ENCODE measurements at places on chromosomes 6 and 20.

- no peak for DNase-seq
These were observed 1.1 kb upstream of the PSMB8 start for GRCh38 chr6:32844839-32845383.

GRCh38 chr6:84258268-84258667 is 30.8 kb upstream of the CEP162 start:
- no peak for DNase-seq

DNA sequence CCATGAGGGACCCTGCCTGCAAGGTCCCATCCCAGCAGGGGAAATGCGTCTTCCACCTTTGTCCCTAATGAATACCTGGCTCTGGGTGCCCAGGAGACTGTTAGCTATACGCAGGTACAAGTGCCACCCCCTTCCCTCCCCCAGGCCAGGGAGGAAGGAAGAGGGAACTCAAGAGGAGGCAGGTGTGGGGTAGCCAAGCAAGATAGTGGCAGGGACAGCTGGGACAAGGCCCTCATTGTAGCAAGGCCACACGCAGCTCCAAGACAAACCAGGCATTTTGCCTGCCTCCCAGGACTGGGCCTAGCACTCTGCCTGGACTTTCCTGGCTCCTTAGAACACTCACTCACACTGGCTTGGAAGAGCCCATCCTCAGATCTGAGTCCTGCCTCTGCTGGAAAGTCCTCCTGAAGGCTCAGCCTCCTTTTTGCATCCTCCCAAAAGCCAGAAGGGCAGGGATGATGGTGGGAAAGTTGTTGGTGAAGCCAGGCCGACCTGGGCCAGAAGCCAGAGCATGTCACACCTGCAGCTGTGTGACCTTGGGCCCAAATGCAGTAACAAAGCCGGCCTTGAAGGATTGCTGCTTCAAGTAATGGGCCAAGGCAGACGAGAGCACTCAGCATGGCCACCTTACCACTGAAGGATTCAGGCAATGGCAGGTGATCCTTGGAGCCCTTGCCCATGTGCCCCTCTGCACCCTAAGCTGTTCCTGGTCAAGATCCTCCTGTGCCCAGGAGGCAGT is 27.7 kb downstream of the SNPH start:
- DNase-seq: no peak

DNA sequence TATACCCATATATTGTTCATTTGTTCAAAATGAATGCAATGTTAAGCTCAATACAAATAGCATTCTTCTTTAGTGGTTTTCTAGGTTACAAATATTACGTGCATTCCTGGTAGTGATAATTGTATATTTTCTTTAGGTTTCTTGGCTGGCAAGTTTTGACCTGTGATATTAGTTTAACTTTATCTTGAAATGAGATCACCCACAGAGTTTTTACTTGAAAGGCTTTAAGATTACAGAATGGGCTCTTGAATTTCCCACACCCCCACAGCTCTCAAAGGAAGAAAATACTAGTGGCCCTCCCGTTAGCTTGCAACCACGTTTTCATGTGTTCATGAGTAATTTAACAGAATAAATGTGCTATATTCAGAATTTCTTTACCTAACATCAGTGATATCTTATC is 1315.5 kb upstream of the GJE1 start:
- DNase-seq: no peak

GRCh38 chr20:13401596-13401995 is 180.5 kb downstream of the ISM1 start:
- DNase-seq: no peak

GRCh38 chr6:99605074-99605734 is 1.4 kb upstream of the PRDM13 start:
- no peak for DNase-seq

DNA sequence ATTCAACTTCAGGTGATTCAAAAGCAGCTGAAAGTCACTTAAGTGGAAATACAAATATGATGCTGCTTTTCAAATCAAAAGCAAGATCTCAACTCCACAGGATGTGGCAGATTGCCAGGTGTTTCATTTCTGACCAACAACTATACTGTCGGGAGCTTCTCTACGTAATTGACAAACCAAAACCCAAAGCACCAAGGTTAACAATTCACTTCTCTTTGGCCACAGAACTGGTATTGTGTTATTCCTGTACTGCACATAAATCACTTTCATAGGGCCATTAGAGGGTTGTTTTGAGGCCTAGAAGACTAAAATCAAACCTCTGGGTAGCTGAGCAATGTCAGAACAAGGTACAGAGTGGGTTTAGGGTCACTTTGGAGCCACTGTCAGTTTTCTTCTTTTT is 169.7 kb downstream of the HAO1 start:
- DNase-seq: no peak

DNA sequence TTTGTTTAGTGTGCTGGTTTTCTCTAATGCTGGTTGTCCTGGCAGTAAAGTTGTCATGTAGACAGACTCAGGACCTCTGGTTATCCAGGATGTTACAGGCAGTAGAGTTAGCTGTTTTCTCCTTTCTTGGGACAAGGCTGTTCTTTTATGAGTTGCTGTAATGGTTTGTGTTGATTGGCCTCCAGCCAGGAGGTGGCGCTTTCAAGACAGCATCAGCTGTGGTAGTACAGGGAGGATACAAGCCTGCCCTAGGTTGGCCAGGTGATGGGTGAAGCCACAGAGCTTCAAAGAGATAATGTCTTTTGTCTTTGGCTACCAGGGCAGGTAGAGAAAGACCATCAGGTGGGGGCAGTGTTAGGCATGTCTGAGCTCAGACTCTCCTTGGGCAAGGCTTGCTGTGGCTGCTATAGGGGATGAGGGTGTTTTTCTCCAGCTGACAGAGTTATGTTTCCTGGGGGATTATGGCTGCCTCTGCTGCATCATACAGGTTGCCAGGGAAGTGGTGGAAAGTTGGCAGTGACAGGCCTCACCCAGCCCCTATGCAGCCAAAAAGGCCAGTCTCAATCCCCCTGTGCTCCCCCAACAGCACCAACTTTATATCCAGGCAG is 127.2 kb upstream of the TAB2 start:
- DNase-seq: peak; percentile 51

- DNase-seq: no peak
These were observed 179.9 kb downstream of the TRDN start for GRCh38 chr6:123456836-123457235.

- no peak for DNase-seq
These were observed 104.0 kb upstream of the EPHA7 start for GRCh38 chr6:93523365-93523764.

DNA sequence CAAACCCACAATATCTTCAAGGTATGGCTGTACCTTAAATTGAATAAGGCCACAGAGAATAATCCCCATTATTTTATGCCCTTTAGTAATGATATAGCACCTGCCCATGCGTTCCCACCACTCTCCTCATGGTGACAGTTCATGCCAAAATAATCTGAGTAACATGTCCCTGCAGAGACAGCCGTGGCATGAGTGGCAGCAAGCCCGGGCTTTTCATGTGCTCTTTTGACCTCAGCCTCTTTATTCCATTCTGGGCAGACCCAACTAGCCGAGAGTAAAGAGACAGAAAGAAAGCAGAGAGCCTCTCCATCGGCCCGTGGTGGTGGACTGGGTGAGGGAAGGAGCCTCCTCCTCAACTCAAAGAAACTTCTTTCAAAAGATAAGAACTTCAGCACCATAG is 19.9 kb upstream of the POPDC3 start:
- no peak for DNase-seq

GRCh38 chr6:4568138-4568537 is 208.1 kb upstream of the CDYL start:
- DNase-seq: no peak

DNA sequence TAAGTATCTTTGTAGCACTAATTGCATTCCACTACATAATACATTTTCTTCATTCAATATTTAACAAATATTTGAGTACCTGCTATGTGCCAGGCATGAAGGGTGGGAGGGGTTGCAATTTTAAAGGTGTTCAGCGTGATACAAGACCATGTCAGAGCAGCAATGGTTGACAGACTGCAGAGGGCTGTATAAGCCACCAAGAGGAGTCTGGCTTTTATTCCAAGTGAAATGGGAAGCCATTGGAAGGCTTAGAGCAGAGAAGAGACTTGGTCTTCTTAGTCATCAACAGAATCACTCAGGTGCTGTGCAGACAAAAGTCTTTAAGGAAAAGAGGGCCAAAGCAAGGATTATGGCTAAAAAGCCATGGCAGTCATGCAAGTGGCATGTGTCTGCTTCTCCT is 360.8 kb upstream of the ARID1B start:
- no peak for DNase-seq

- DNase-seq: peak; percentile 39
These were observed at the start of gene COL11A2 for GRCh38 chr6:33192105-33192646. Gene COL11A2, minus strand, starts transcription at chr6:33192467. Its CDS starts 227 bp downstream, at chr6:33192240.

DNA sequence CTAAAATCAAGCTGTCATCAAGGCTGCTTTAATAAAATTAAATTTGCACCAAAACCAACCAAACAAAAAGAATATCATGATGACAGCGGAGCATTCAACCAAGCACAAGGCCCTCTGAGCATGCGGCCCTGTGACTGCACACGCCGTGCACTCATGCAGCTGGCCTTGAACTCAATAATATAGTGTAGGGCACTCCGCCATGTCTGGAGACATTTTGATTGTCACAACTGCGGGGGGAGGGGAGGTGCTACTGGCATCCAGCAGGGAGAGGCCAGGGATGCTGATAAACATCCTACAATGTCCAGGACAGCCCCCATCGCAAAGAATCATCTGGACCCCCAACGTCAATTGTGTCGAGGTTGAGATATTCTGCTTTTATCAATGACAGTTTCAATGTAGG is 9.7 kb downstream of the MOCS3 start:
- no peak for DNase-seq

- no peak for DNase-seq
These were observed 10.6 kb upstream of the PLCG1 start for GRCh38 chr20:41126719-41127118.

- DNase-seq: no peak
These were observed 91.2 kb downstream of the LCA5 start for GRCh38 chr6:79446006-79446405.

GRCh38 chr6:127198549-127198948 is 68.1 kb upstream of the RNF146 start:
- DNase-seq: no peak

- DNase-seq: no peak
These were observed 395.2 kb downstream of the PAX1 start for GRCh38 chr20:22100686-22101085.

DNA sequence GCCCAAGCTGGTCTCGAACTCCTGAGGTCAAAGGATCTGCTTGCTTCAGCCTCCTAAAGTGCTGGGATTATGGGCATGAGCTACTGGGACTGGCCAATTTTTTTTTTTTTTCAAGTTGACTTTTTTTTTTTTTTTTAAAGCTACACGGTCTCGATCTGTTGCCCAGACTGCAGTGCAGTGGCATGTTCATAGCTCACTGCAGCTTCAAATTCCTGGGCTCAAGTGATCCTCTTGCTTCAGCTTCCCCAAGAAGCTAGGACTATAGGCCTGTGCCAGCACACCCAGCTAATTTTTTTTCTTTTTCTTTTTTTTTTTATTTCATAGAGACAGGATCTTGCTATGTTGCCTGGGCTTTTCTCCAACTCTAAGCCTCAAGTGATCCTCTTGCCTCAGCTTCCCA is 59.5 kb downstream of the NCOA3 start:
- no peak for DNase-seq

- no peak for DNase-seq
These were observed 316.3 kb downstream of the SLC35F1 start for GRCh38 chr6:118223316-118223715.

DNA sequence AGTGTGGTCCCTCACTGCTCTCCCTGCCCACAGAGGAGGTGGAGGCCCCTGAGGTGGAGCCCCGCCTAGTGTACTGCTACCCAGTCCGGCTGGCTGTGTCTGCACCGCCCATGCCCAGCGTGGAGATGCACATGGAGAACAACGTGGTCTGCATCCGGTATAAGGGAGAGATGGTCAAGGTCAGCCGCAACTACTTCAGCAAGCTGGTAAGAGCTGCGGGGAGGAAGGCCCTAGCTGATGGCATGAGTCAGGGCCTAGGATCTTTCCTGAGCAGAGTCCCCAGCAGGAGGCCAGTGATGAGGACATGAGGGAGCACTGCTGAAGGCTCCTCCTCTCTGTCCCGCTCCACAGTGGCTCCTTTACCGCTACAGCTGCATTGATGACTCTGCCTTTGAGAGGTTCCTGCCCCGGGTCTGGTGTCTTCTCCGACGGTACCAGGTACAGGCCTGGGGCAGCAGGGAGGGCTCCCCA is 11.2 kb downstream of the PCIF1 start:
- DNase-seq: no peak

- DNase-seq: no peak
These were observed 1.1 kb downstream of the TCP1 start for GRCh38 chr6:159788276-159788675.

- DNase-seq: no peak
These were observed 97.4 kb downstream of the PDSS2 start for GRCh38 chr6:107361753-107362604.

- DNase-seq: no peak
These were observed 700 bp downstream of the DTD1 start for GRCh38 chr20:18588574-18588933.

DNA sequence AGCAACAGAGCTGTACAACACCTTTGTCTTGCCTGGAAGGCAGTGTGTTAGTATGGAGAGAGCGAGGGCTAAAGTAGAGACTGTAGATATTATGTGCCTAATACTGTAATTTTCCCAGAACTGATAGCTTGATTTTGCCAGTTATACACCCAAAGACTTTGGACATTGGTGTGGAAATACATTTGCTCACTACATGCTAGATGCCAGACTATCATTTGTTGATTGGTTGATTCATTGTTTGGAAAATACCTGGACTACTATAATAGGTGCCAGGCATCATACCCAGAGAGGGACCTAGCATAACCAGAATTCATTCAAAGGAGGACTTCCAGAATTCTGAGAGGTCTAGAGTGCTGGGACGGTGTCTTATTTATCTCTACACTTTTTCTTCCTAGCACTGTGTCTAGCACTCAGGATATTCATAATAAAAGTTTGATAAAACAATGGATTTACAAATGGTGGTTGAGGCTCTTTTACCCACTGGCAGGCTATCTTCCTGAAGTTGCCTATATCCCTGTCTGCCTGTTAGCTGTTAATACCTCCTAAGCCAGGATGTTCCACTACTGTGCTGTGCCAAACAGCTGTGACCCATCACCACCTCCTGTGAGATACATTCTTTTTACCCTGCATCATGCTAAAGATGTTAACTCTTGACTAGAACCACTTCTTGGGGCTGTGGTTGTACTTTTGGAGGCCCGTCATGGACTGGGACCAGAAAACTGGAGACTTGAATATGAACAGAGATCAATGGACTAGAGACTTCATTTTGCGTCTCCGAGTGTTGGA is 72.2 kb upstream of the FUCA2 start:
- no peak for DNase-seq

- DNase-seq: no peak
These were observed 11.1 kb downstream of the TOX2 start for GRCh38 chr20:43925801-43926200.
